ENCODE measurements at places on chromosomes 16 and 17.

- DNase-seq = no peak
Measured at GRCh38 chr17:45310380-45311324, 6.2 kb downstream of the MAP3K14 start.

GRCh38 chr16:20676837-20677236, 20.6 kb downstream of the ACSM1 start:
- DNase-seq = no peak

DNA sequence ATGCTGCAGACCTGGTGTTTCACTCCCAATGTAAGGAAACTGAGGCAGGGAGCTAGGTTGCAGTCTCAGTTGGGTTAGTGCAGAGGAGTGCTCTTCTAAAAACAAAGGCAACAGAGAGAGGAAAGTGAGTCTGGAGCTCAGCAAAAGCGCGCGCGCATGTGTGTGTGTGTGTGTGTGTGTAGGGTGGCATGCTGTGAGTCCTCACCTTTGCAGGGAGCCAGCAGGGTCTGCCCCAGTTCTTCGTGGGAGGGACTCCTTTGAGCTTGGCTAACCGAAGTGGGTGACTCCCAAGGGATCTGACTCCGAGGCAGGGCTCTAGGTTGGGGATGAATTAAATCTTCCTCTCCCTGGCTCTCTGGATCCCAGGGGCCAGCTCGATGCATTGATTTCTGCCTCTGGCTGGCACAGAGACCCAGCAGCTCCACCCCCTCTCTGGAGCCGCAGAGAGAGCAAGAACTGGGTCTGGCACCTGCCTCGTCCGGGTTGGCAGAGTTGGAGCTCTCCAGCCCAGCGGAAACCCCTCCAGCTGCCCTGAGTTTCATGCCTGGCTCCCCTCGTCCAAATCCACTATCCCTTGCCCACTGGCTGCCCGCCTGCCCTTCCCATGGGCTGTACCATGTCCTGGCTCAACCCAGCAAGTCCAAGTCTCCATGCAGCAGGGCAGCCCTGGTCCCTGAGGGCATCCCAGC, 1.3 kb upstream of the BTBD17 start:
- no peak for DNase-seq

DNA sequence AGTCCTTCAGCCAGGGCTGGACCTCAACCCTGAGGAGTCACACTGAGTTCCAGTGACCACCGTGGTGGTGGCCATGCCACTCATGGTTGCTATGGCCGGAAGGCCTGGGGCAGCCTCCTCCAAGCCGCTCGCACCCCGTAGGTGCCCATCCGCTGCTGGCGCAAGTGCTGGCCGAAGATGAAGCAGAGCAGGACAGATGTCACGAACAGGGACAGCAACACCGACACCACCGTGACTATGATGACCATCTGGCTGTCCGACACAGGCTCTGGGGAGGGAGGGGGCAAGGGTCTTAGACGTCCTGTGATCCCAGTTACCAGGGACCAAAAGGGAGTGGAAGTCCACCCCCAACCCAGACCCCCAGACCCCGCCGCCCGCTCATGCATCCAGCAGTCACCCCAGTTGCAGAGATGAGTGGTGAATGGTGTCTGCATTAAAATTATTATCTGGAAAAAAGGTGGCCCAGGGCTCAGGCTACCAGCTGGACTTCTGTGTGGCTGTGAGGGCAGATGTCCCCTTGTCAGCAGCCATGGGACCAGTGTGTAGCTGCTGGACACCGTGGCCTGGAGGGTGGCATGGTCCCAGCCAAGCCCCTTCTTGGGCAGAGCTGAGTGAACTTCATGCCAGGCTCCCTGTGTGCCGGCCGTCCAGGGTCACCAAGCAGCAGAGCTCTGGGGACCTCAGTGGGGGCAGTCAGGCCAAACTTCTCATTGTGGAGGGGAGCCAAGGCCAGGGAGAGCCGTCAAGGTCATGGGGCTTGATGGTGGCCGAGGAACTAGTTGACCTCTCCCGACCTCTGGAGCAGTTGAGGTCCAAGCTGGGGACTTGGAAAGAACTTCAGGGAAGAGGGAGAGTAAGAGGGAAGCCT, 4.7 kb downstream of the PRR29 start:
- DNase-seq = no peak

GRCh38 chr16:50386139-50386538, 17.4 kb upstream of the BRD7 start:
- DNase-seq = no peak

DNA sequence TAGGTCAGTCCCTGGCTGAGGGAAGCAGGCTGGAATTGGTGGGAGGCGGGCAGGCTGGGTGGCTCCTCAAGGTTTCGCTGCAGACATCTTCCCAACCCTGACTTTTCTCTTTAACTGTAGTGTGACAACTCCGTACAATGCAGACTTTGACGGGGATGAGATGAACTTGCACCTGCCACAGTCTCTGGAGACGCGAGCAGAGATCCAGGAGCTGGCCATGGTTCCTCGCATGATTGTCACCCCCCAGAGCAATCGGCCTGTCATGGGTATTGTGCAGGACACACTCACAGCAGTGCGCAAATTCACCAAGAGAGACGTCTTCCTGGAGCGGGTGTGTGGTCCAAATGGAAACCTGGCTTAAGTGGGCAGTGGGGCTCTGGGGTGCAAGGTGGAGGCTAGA, 15.0 kb downstream of the POLR2A start:
- no peak for DNase-seq

GRCh38 chr17:7114875-7115614, 423 bp upstream of the ASGR2 start:
- DNase-seq = no peak

GRCh38 chr17:43983515-43984411, 20.7 kb upstream of the NAGS start:
- no peak for DNase-seq

- DNase-seq = peak; percentile 17
Measured at GRCh38 chr16:28311913-28312312, 19.6 kb downstream of the SBK1 start.

- no peak for DNase-seq
Measured at GRCh38 chr17:80931421-80932265, 60.0 kb upstream of the CHMP6 start.

- no peak for DNase-seq
Measured at GRCh38 chr17:31309556-31309955, 4.3 kb downstream of the EVI2B start.

GRCh38 chr16:87780385-87780989, 14.7 kb upstream of the KLHDC4 start:
- DNase-seq = peak; percentile 64

GRCh38 chr16:4270595-4270994, 2.2 kb downstream of the TFAP4 start:
- DNase-seq = no peak

GRCh38 chr16:47574091-47575054, 113.2 kb downstream of the PHKB start:
- no peak for DNase-seq

DNA sequence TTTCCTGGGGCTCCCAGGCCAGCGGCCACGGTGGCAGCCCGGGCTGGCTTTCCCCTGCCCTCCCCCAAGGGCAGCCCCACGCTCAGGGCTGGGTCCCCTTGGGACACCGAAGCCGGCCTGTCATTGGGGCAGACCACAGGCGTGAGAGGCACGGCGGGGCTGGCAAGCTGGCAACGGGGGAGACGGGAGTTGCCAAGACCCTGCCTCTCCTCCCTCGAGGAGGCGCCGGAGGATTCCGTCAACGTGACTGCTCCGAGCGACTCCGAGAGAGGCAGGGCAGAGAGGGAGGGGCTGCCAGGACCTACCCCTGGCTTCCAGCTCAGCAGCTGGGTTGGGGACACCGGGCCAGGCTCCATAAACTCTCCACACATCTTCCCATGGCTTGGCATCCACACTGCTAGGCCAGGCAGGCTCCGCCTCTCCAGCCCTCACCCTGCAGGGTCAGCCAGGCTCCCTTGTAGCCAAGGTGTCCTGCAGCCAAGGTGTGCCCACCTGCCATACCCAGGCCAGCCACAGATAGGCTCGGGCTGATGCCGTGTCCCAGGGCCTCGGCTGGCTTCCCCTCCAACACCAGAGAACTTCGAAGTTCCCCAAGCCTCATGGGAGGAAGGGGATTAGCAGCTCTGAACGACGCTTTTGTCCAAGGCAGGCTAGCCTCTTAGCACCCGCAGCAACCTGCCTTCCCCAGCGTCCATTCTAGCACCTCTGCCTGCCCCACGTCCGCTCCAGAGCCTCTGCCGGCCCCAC, 25.5 kb downstream of the TIMM22 start:
- no peak for DNase-seq

DNA sequence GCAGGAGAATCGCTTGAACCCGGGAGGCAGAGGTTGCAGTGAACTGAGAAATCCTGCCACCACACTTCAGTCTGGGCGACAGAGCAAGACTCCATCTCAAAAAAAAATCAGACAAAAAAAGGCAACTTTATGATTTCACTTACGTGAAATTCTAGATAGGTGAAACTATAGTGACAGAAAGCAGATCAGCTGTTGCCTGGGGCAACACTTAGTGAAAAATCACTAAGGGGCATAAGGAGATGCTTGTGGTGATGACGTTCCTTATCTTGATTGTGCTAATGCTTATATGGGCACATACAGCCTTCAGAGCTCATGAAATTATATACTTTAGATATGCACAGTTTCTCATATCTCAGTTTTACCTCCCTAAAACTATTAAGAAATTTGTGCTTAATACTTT, 41.6 kb upstream of the SLC5A10 start:
- no peak for DNase-seq

GRCh38 chr17:2064980-2065785, 10.3 kb downstream of the HIC1 start:
- peak; percentile 46 for DNase-seq

DNA sequence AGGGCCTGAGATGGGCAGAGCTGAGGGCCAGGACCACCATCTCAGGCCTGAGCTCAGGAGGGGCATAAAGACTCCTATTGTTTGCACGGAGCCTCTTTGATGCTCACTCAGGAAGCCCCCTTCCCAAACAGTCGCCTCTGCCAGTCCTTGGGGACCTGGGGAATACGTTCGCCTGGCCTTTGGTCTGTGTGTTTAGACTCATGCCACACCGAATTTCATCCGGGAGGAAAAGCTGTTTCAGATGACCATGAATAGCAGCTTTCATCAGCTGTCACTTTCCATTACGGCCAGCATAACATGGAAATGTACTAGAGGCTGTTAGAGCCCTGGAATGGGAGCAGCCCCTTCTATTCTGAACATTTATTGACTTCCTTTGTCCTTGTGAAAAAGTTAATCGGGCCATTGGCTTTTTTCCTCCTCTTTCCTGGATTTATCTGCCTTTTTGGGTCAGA, 139.0 kb downstream of the HS3ST3A1 start:
- DNase-seq = no peak

GRCh38 chr16:88688013-88688778, 1.9 kb upstream of the SNAI3 start:
- no peak for DNase-seq

- peak; percentile 66 for DNase-seq
Measured at GRCh38 chr17:4944163-4944553, 4.1 kb downstream of the RNF167 start.

- no peak for DNase-seq
Measured at GRCh38 chr17:46038414-46038813, 39.4 kb downstream of the STH start.

DNA sequence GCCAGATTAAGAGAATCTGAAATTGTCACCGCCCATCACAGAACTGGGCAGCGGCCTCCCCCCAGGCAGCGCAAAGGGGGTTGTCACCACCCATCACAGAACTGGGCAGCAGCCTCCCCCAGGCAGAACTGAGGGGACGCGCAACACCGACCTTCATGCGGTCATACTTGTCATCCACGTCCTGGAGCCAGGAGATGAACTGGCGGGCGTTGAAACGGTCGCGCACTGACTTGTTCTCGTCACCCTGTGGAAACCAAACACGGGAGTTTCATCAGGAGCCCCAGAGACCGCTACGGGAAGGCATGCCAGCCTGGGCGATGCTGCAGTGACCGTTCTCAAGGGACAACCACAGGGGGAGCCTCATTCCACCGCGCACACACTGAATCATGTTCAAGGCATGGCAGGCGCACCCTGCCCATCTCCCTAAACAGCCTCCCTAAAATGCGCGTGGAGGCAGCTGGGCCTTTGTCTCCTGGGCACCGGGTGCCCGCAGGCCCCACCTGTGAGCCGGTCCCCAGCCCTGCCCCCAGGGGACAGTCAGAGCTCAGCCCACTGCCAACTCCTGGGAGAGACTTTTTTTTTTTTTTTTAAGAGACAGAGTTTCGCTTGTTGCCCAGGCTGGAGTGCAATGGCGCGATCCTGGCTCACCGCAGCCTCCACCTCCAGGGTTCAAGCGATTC, 53.3 kb downstream of the ZNF778 start:
- DNase-seq = no peak

- DNase-seq = no peak
Measured at GRCh38 chr17:19001907-19002590, 2.5 kb downstream of the FAM83G start.

DNA sequence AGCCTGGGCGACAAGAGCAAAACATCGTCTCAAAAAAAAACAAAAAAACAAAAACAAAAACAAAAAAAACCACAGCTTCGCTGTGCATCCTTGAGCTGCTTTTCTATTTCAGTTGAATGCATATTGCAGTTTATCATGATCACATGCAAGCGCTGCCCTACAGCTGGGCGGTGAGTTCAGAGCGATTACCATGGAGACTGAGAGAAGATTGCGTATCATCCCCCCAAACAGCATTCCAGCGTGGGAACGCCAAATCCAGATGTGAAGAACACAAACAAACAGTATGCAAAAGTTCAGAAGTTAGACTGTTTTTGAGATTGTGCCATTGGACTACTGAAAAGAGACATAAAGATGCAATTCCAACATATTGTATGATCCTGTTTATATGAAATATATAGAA, 15.1 kb upstream of the SLC52A1 start:
- no peak for DNase-seq

DNA sequence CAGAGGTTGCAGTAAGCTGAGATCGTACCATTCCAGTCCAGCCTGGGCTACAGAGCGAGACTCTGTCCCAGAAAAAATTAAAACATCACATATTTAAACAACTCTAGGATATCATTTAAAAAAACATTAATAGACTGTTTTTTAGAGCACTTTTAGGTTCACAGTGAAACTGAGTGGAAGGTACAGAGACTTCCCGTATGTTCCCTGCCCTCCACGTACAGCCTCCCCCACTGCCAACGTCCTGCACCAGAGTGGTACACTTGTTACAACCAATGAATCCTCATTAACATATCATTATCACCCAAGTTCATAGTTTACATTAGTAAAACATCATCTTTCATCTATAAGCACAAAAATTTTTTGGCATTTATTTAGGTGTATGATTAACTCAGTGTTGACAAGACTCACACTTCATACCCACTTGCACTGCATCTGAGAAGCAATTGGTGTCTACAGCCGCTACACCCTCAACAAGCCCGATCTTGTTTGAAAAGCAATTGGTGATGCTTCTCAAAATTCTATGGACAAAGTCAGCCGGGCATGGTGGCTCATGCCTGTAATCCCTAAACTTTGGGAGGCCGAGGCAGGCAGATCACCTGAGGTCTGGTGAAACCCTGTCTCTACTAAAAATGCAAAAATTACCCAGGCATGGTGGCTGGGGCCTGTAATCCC, 39.9 kb upstream of the STH start:
- DNase-seq = no peak

DNA sequence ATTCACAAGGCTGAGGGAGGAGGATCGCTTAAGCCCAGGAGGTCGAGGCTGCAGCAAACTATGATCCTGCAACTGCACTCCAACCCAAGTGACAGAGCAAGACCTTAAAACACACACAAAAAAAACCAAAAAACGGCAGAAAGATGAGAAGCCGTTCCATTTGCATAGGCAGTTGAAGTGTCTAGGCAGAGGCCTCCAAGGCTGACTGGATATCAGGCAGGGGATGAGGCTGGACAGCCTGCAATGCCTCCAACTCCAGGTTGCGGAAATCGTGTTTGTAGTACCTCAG, 2.0 kb upstream of the FBXL19 start:
- DNase-seq = no peak
